ENCODE measurements at places on chromosomes 12 and 14. TPM values are rescaled to one million over a fixed set of nuclear protein-coding genes. Genes with fewer than 3 reads are reported as not detected.

- no peaks in the 10 kb centered on the region for H3K4me1 ChIP-seq
- DNase-seq: no peak
- no peaks in the 10 kb centered on the region for H3K36me3 ChIP-seq
- no peaks in the 10 kb centered on the region for H3K27me3 ChIP-seq
- H3K4me3 ChIP-seq: no peak overlapping the region
Measured at GRCh38 chr12:54734196-54734950, 86.2 kb upstream of the DCD start.

DNA sequence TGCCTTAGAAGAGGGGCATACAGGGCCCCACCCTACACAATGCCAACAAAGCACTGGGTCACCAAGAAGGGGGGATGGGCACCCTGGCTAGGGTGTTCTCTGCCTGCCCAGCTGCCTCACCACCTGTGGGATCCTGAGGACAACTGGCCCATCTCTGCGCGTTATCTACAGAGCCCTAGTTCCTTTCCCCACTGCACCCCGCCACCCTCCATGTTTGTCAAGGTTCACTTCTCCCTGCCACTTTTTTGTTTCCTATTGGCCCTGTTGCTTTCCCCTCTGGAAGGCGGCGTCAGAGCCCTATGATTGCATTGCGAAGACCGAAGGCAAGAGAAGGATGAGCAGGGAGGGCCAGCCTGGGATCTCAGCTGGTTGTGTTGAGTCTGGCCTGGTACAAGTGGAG lies 1.6 kb downstream of the SLC48A1 start:
- no peaks in the 10 kb centered on the region for H3K36me3 ChIP-seq
- H3K27me3 ChIP-seq: peaks cover 11% of the 10 kb centered on the region
- no peak overlapping the region for H3K4me3 ChIP-seq
- peaks cover 24% of the 10 kb centered on the region for H3K4me1 ChIP-seq
- no peak overlapping the region for H3K27ac ChIP-seq

- H3K4me1 ChIP-seq: no peaks in the 10 kb centered on the region
- H3K36me3 ChIP-seq: no peaks in the 10 kb centered on the region
- no peak for DNase-seq
- H3K27ac ChIP-seq: peak overlapping the region; percentile 21
- no peak overlapping the region for H3K4me3 ChIP-seq
Measured at GRCh38 chr12:27220055-27220987, 23.8 kb upstream of the STK38L start.

DNA sequence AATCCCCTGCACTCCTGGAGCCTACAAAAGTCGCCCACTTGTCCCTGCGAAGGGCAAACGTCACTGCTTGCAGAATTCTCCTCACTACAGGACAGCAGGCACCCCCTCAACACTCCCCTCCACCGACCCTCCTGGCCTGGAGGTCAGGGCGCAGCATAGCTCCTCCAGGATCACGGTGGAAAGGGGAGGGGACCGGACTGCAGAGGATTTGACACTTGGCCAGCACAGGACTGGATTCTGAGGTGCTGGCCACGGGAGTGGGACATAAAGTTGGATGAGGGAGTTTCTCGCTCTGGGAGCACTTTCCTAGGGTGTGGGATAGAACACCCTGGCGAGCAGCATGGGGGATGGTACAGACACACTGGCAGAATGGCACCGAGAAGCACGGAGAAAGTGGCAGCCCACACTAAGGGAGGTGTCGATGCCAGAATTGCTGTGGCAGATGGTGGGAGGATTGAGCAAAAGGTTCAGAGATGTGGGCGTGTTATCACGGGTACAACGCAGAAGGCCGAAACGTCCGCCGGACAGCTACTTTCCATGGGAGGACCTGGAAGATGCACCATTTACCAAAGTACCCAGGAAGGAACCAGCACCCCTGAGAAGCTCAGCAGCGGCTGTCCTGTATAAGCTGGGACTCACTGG lies 51.4 kb upstream of the DIO3 start:
- DNase-seq: no peak
- no peak overlapping the region for H3K4me3 ChIP-seq
- H3K36me3 ChIP-seq: no peaks in the 10 kb centered on the region
- no peaks in the 10 kb centered on the region for H3K4me1 ChIP-seq

GRCh38 chr14:32259368-32260013 lies 56.4 kb upstream of the RNU6-8 start:
- H3K4me1 ChIP-seq: peaks cover 10% of the 10 kb centered on the region
- H3K27me3 ChIP-seq: no peaks in the 10 kb centered on the region
- peak; percentile 19 for DNase-seq
- H3K4me3 ChIP-seq: no peak overlapping the region
- H3K27ac ChIP-seq: peak overlapping the region; percentile 26
- no peaks in the 10 kb centered on the region for H3K36me3 ChIP-seq

DNA sequence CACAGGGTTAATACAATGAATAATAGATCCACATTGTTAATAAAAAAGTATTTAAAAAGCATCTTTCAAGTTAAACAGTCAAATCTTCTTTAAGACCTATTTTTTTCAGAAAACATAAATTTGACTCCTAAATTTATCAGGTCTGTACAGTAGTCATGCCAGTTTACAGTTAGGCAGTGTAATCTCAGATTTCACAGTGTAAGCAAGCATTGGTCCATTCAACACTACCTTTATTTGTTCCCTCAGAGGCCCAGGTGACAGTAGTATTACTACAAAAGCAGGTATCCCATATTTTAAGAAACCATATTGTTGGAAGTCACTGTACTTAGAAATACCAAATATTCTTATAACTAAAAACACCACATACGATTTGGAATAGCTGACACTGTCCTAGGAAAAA lies 6.1 kb downstream of the ATP2B1 start:
- H3K27me3 ChIP-seq: no peaks in the 10 kb centered on the region
- no peak overlapping the region for H3K27ac ChIP-seq
- H3K4me1 ChIP-seq: peaks cover 6% of the 10 kb centered on the region
- no peaks in the 10 kb centered on the region for H3K36me3 ChIP-seq
- no peak for DNase-seq

DNA sequence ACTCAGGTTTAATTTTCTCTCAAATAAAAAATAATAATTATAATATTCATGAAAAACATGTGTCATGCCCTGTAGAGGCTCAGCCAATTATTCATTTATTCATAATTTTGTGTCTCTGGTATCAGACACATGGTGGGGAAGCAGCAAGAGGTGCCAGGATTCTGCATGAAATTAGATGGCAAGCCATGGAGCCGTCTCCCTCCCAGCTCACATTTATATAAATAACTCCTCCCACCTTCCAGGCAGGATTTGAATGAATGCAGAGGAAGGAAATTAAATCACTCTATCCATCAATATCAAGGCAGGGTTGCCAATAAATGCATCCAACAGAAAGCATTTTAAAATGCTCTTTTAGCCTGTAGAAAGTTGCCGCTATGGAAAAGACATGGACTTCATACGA lies 98.1 kb downstream of the PTPRR start:
- no peak overlapping the region for H3K27ac ChIP-seq
- no peaks in the 10 kb centered on the region for H3K36me3 ChIP-seq
- H3K4me3 ChIP-seq: no peak overlapping the region
- H3K4me1 ChIP-seq: no peaks in the 10 kb centered on the region

Gene SPX
- 10.7 TPM for total RNA-seq

Gene MUCL1
- total RNA-seq: 1.2 TPM

Gene LRRC10
- total RNA-seq: 0.05 TPM

Gene CDK4
- 96.8 TPM for total RNA-seq

Data from thymus (tissue), 14 donors.